ENCODE measurements at places on chromosomes 2 and 18.

GRCh38 chr2:30180226-30180625 is 33.4 kb downstream of the YPEL5 start:
- DNase-seq = no peak

DNA sequence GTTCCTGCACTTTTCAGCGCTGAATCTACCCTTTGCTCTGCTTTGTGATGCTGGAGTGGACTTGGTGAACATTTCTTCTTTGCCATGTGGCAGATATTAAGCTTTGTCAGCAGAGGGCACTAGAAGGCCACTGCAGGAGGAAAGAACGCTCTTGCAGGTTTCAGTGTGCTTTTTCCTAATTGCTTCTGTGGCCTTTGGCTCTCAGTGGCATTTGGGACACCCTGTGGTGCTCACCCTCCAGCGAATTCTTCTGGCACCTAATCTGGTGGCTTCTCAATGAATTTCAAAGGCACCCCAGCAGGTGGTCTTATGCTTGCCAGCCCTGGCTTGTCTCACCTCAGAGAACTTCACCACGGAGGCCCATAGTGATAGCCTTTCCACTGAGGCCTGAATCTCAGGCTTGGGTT is 146.7 kb downstream of the MYO3B start:
- DNase-seq = peak; percentile 32

DNA sequence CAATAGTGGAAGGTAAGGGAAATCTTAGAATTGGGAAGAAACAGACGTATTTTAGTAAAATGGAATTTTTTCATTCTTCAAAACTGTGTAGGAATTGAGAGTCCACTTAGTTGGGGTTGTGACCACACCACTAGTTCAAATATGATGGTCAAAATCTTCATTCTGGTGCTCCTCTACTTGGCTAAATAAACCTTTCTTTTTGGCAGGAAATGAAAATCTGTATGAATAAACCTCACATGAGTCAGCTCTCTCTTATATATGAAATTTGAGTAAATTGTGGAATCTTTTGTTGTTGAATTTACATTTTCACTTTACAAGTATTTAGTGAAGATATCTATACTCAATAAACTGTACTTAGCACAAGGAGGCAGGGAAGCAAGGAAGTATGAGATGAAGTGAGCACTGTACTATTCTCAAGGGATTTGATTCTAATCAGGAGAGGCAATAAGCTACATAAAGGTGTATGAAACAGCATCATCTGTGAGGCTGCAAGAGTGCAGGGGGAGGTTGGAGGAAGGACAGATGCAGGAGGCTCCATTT is 20.5 kb downstream of the IL18R1 start:
- no peak for DNase-seq

- DNase-seq = no peak
Measured at GRCh38 chr2:31517442-31518203, 63.1 kb downstream of the SRD5A2 start.

DNA sequence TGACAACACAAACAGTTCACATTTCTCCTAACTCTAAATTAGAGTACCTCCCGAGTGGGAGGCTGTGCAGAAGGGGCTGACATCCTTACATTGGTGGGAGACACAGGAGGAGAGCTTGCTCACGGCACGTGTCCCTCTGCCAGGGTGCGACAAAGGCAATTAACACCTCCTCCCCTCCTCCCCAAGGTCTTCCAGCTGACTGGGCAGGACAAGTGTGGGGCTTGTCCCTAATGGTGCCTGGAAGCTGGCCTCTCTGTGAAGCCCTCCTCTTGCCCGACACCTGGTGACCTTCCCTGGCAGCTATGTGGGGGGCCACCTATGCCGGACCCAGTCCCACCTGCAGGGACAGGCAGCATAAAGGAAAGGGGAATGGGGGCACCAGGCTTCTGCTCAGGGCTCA is 57.0 kb downstream of the FAM168B start:
- no peak for DNase-seq

- no peak for DNase-seq
Measured at GRCh38 chr2:209314653-209315052, 109.2 kb upstream of the MAP2 start.

Measured in activated T-cell treated with anti-CD3 and anti-CD28 coated beads, Interleukin-2, amount 50 U/mL, for 48 hours (primary cell).